ENCODE measurements at places on chromosomes 6 and 20.
A peak's percentile ranks its signal among the peaks of the same experiment; 100 is the strongest.

DNA sequence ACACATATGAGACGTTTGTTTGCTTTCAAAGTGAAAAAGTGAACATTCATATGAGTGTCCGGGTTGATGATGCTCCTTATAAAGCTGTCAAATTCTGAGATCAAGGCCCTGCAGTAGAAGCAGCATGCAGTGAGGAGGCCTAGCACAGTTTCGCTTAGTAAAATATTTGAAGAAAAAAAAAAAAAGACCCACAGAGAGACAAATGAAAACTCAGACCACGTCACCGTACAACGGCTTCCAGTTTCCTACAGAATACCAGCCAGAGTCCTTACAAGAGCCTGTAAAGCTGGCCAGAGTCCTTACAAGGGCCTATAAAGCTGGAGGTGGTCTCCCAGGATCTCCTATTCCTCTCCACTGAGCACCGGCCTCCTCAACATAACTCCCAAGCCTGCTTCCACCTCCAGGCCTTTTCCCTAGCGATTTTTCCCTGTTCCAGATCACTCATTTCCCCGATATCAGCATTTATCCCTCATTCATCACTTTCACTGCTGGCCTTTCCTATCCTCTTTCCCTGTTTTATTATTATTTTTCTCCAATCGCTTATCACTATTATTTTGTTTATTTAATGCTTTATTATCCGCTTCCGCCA, 1.5 kb upstream of the HMGN4 start:
- DNase-seq = no peak

DNA sequence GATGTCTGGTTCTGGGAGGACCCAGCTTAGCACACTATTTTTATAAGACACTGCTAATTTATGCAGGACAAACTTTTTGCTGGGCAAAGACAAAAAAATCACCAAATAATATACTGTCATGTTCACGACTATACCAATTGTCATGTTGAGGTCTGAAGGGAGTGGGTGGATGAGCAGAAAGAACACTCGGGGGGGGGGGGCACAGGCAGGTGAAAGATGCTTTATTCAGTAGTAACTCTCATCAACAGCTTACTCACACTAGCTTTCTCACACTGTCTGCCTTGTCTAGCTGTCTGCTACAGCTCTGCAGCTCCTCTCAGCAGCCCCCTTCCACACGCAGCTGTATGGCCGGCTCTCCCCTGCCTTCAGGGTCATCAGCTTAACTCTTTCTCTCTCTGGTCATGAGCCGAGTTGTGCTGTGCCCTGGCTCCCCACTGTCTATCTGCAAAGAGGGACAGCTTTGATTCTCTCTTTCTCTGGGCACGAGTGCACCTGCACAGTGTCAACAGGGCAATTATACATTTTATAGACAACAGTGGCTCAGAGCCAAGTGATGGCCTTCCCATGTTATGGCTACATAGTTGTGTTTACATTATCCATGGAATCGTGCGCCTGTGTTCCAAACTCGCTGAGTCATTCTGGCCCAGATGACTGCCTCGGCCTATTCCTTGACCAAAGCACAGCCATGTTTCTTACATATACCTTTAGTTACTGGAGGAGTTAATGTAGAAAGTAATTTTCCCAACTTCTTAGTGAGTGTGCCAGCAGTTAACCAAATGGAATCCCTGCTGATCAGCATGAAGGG, 187.7 kb upstream of the PRSS16 start:
- DNase-seq = peak; percentile 7

DNA sequence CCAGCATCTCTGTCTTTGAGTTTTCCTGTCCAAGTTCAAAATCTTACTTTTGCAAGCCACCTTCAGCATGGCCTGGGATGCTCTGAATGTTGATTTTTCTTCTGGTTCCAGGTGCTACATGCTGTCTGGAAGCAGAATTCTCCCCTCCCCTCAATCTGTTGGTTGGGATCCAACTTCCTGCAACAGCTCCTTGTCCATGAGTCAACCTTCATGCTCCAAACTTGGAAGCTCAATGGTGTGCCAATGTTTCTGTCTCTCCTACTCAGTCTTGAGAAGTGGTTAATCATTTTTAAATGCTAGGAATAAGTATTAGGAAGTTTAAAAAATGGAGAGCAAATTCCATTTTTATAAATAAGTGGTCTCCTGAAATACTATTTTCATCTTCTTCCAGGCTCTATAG, 33.2 kb upstream of the PLEKHG1 start:
- DNase-seq = no peak

GRCh38 chr6:8420031-8420588, 15.2 kb downstream of the SLC35B3 start:
- no peak for DNase-seq

DNA sequence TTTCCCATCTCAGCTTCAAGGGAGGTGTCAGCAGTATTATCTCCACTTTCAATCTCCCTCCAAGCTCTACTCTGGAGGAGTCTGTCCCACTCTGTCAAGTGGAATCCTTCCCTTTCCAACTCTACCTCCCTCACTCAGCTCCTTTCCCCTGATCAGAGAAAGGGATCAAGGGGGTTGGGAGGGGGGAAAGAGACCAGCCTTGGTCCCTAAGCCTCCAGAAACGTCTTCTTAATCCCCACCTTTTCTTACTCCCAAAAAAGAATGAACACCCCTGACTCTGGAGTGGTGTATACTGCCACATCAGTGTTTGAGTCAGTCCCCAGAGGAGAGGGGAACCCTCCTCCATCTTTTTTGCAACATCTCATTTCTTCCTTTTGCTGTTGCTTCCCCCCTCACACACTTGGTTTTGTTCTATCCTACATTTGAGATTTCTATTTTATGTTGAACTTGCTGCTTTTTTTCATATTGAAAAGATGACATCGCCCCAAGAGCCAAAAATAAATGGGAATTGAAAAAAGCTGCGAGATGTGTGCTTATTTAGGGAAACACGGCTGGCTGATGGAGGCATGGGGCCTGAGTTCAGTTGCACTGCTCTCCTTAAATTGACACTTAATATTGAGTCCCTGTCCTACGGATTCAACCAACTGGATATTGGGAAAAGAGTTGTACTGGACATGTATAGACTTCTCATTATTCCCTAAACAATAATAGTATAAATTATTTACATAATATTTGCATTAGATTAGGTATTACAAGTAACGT, 4.9 kb downstream of the TUBB start:
- DNase-seq = no peak

- no peak for DNase-seq
Observed at GRCh38 chr6:75427329-75427728, 66.3 kb downstream of the FILIP1 start.

DNA sequence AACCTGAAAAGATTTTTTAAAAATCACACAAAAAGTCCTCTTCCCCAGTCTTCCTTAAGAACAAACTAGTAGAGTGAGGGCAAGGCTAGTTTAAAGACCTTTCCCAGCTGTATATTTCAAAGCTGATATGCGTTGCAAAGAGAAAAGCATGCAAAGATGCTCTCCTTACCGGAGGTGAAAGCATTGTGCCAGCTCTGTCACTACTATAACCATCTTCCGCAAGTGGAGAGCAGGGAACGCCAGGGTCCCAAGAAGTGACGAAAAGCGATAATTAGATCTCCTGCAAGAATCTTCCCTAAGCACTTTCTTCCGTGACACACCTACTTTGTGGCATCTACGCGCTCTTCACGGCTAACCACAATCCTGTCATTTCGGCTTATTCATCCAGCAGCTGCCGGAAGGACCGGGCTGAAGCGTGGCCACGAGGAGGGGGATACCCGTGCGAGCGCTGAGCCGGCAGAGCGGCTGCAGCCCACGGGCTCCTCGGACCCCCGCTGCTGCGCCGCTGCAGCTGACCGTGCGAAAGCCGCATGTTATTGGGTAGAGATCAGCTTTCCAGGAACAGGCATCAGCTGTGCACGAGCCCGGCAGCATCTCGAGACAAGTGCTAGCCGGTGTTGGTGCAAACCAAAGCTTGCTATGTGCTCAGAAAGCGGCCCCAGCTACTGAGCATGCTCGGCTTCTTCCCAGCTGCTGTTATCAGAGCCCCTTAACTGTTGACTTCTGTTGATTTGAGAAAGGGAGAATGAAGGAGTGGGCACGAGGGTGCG, 57.2 kb upstream of the ARHGAP18 start:
- peak; percentile 30 for DNase-seq

- DNase-seq = no peak
Observed at GRCh38 chr6:96499781-96500180, 21.8 kb upstream of the UFL1 start.

DNA sequence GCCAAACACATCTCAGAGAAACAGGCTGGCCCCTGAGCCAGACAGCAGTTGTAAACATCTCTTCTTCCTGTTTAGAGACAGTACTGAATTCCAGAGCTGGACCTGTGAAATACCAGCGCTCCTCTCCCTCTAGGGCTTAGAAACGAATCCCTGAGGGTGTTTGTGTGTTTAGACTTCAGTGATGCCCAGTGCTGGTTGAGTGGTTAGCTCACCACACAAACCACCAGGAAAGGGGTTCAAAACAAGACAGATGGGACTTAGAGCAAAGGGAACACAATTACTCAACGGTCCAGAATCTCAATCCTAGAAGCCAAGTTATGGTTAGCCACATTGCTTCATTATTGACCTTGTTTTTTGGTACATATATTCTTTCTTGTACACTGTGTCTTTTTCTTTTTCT, 108.7 kb upstream of the TMEM170B start:
- no peak for DNase-seq

DNA sequence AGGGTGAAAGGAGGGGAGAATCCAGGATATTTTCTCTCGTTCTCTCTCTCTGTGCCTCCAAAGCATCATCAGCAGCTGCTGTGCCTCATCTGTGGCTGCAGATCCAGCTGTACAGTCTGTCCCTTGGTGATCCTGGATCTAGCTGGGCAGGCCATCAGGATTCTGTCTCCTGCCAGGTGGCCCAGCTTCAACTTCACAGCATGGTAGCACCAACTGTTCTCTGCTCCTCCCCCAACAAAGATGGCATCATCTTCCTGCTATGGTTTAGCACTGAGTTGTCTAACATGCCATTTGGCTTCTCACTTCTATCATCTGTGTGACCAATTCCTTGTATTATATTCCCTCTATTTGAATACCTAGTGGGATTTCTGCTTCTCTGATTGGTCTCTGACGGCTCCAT, 28.6 kb upstream of the ARFGEF2 start:
- DNase-seq = no peak

DNA sequence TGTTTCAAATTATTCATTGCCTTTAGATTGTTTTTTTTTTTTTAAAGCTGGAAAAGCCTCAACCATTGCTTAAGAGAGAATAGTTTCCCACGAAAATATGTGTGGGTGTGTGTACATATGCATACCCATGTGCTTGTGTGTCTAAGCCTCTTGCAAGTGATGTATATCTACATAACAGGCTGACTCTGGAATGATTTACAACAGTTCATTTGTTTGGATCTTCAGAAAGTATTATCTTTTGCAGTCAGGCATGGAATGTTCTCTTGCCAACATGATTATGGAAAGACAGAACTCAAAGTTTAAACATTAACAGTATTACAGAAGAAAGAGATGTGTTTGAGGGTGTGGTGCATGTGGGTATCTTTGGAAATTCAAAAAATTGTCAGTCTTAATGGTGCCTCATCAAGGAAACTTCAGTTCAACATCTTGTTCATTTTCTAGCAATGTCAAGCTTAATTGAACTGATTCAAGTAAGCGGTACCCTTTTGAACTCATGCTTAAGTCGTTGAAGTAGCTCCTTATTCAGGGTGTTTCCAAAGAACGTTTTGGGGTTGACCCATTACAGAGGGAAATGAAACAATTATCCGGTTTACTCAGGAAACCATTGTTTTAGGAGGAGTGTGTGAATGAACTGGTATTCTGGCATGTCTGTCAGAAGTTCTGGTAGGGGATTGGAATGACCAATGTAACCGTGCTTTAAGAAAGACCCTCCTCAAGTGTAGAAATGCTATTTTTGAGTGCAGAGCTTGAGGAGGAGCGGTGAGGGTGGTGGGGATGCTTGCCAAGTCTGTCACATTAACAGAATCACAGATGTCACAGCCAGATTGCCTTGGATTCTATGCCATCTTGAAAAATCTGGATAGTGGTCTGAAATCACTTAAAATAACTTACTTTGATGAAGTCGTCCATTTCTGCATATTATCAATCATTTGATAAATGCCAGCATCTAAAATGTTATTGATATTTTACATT, 60.3 kb downstream of the ADGRG6 start:
- no peak for DNase-seq

DNA sequence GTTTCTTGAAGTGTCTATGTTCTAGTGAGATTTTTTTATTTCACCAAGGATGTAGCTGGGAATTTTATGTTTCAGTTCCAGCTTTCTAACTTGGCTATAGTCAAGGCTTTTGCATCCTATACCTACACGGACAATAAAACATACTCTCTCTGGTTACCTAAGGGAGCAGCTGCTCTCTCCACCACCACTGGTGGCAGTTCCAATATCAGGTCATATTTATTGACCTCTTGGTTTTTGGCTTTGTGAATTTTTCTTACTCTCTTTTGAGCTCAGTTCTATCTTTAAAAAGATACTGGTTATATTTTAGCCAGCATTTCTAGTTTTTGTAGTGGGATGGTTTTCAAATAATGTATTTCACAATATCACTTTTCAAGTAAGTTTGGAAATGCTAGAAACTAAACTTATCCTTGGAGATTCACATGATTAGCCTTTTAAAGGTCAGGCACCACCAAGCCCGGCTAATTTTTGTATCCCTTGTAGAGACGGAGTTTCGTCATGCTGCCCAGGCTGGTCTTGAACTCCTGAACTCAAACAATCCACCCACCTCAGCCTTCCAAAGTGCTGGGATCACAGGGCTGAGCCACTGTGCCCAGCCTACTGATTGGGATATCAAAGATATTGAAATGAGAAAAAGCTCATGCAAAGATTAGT, 34.7 kb upstream of the HAO1 start:
- DNase-seq = no peak

DNA sequence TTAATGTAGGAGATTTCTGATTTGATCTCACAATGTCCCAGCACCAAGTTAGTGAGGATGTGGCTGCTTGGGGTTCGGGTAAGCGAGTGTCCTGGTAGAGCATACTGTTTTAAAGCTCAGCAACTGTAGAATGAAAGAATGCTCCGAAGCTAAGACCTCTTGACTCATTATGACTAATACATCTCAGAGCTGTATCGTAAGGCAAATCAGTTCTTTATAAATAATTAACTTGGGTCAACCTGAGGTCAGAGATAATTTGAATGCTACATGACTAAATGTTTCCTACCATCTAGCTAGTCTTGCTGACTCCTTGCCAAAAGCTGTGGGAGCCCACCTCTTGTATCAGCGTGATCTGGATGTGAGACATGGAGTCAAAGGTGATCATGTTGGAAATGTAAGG, 128.8 kb upstream of the PDE7B start:
- no peak for DNase-seq

GRCh38 chr20:60486315-60486714, 528.1 kb downstream of the CDH26 start:
- DNase-seq = no peak

GRCh38 chr20:24676978-24677370, 207.5 kb downstream of the SYNDIG1 start:
- no peak for DNase-seq

DNA sequence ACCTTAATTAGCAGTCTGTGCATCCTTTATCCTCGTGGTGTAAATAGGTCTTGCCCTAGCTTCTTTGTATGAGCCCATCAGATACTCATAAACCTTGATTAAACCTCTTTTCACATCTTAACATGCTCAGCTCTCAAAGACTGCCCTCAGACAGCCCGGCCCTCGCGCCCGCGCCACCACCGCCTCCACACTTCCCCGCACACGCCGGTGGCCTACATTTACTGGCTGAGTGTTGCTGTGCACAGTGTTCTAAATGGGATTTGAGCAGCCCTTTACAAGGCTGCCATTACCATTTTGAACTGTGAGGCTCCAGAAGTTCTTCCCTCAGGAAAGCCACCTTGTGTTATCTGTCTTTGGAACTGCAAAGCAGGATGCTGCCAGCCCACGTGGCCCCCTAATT, 63.0 kb upstream of the INSM1 start:
- no peak for DNase-seq

Data from NCI-H187 (cell line).